Activated T-helper 2 cell treated with anti-CD3 and anti-CD28 coated beads, Interferon-gamma antibody, Interleukin-2, Interleukin-4, amounts not matched to agents 10 μg/mL and 5 μg/mL and 100 μg/mL, durations not matched to agents 14 hours and 24 hours and 36 hours (primary cell): ENCODE measurements at places on chromosomes 3 and 15. TPM values are rescaled to one million over a fixed set of nuclear protein-coding genes. Genes with fewer than 3 reads are reported as not detected.

GRCh38 chr3:38828681-38829080 is 12.7 kb upstream of the SCN10A start:
- no peak for DNase-seq

PAK2 gene
- total RNA-seq: 103 and 107 TPM in 2 replicates

DNA sequence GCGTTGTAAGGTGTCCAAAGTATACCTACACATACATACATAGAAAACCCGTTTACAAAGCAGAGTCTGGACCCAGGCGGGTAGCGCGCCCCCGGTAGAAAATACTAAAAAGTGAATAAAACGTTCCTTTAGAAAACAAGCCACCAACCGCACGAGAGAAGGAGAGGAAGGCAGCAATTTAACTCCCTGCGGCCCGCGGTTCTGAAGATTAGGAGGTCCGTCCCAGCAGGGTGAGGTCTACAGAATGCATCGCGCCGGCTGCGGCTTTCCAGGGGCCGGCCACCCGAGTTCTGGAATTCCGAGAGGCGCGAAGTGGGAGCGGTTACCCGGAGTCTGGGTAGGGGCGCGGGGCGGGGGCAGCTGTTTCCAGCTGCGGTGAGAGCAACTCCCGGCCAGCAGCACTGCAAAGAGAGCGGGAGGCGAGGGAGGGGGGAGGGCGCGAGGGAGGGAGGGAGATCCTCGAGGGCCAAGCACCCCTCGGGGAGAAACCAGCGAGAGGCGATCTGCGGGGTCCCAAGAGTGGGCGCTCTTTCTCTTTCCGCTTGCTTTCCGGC is 318.6 kb downstream of the FGF12 start:
- DNase-seq: no peak

DNA sequence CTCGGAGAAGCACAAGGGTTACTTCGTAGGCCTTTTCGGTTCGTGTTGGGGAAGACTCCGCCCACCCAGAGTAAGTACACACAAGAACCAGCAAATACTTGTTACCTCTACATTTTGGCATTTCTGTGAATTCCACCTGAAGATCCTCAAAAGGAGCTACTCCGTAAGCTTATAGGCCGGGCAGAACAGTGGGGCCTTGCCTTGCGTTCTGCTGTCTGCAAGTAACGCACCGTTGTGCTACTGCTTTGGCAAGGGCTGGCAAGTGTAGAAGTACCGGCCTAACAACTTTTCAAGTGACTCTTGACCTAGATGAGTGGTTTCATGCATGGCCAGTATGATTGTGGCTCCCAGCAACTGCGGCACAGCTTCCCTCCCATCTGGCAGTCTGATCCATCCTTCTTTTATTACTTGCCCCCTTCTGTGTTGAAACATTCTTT is 6.4 kb upstream of the DNAAF4 start:
- no peak for DNase-seq

GRCh38 chr3:78337801-78338211 is 1297.9 kb downstream of the ROBO2 start:
- no peak for DNase-seq

DNA sequence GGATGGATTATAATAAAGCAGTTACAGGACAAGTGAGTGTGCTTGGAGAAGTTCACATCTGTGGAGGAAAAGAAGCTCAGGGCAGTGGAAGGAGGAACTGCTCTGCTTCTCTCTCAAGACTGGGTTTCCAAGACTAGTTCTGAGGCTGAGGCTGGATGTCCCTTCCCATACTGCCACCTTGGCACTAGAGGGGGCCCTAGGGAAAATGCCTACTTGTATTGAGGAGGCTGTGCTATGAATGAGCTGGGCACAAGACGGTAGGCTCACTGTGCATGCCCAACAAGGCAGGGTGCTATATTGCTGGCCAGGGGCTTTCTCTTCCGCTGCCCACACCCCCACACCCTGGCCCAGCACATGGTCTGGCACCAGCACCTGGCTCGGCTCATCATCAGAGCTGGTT is 65.2 kb downstream of the SLCO2A1 start:
- no peak for DNase-seq

DNA sequence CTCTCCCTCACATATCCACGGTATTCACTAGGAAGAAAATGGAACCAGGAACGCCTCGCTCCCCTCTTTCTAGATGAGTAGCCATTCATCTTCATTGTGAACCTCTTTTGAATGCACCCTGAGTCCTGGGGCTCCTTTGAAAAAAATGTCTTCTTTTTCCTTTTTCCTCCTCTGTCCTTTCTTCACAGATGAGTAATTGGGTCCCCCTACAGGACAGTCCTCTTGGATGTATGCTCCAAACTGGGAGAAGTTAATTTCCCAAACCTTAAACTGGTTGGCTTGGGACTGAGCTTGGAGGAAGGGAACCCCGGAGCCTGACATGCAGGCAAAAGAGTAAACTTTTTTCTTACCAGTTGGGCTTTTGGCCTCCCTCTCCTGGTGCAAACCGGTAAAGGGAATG is 108.8 kb downstream of the DPH6 start:
- DNase-seq: no peak

- no peak for DNase-seq
Observed at GRCh38 chr3:55014081-55014480, 86.2 kb upstream of the LRTM1 start.

GRCh38 chr3:183688874-183689273 is 8.7 kb upstream of the YEATS2 start:
- DNase-seq: no peak

DNA sequence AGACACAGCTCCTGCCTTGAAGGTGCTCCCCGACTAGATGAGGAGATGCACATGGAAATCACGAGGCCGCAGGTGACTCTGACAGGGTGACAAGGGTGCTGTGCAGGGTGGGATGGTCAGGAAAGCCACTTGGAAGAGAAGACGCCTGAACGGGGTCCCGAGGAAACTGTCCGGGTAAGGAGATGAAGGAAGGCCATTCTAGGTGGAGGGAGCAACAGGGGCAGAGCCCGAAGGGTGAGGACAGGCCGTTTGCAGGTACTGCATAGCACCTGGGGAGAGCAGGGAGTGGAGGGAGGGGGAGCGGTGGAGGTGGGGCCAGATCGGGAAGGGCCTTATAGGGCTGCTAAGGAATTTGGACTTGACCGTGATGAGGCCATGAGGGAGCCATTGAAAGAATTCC is 105.6 kb upstream of the DLG1 start:
- DNase-seq: no peak

DNA sequence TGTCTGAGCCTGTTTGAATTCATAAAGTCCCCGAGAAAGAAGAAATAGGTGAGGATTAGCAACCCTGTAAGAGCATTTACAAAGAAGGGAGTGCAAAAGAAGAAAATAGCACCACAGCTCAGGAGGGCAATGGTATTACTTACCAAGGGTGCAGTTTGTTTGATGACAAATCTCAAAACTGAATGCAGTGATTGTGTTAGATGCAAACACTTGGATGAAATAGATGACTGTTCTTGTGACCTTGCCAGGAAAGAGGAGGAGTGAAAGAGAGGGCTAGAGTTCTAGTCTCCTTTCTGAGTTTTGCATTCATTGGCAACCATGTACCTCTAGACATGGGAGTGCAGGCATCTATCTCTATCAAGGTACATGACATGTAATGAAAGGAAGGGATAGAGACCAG is 1030.8 kb upstream of the CFAP20DC start:
- no peak for DNase-seq

SNTN gene
- total RNA-seq: not detected in 2 replicates

GRCh38 chr3:177041021-177041729 is 156.1 kb downstream of the TBL1XR1 start:
- no peak for DNase-seq

DNA sequence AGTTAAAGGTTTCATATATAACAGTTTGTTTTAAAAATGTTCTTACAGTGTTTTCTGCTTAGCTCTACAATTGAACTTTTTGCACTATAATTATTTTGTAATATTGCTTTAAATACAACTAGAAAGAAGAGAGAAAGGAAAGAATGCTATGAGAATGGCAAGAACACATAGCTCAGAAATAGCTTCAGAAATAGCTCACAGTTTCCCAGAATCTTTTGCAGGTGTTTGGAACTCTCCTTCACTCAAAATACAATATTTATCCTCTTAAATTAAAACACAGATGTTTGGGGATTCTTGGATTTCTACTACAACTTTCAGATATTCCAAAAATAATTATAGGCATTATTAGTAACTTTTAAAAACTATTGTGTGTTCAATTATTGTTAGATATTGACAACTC is 658.0 kb upstream of the DPPA4 start:
- no peak for DNase-seq

DNA sequence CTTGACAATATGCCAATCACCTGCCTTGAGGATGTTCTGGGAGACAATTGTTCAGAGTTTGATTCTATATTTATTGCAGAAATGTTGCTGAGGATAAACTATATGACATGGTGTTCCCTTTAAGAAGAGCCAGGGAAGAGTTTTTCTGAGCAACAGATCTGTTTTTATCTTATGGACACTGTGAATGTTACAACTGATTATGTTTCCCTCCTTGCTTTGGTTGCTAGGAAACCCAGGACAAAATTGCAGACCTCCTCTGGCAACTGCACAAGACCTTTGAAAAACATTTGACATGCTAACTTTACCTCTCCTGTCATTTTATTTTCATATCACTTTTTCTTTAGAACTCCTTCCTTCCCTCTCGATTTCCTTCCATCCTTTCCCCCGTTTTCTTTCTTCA is 8.2 kb upstream of the TM6SF1 start:
- DNase-seq: no peak

ANKRD34C gene
- total RNA-seq: not detected in 2 replicates

GRCh38 chr3:100041328-100041749 is 73.0 kb downstream of the FILIP1L start:
- DNase-seq: no peak

HYKK gene
- 0.74 and 0.89 TPM in 2 replicates for total RNA-seq

- no peak for DNase-seq
Observed at GRCh38 chr3:50418850-50419249, 59.5 kb upstream of the TMEM115 start.

DNA sequence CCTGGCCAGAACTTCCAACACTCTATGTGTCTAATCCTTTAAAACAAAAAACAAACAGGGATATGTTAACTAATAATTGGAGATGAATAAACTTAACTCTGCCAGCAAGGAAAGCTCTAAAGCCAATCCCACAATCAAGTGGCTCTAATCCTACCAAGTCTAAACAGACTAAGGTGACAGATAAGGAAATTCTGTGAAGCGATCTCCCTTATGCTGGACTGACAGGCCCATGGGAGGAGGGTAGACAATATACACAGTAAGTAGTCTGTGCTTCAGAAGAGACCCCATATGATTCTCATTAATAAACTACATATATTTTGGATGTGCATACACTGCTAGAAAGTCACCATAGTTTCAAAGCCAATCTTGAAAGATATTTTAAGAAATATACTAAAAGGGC is 10.1 kb downstream of the VPS13C start:
- DNase-seq: no peak

GRCh38 chr15:62938825-62939224 is 103.7 kb upstream of the TPM1 start:
- DNase-seq: no peak

GRCh38 chr3:138443521-138444503 is 9.4 kb downstream of the ESYT3 start:
- no peak for DNase-seq

DNA sequence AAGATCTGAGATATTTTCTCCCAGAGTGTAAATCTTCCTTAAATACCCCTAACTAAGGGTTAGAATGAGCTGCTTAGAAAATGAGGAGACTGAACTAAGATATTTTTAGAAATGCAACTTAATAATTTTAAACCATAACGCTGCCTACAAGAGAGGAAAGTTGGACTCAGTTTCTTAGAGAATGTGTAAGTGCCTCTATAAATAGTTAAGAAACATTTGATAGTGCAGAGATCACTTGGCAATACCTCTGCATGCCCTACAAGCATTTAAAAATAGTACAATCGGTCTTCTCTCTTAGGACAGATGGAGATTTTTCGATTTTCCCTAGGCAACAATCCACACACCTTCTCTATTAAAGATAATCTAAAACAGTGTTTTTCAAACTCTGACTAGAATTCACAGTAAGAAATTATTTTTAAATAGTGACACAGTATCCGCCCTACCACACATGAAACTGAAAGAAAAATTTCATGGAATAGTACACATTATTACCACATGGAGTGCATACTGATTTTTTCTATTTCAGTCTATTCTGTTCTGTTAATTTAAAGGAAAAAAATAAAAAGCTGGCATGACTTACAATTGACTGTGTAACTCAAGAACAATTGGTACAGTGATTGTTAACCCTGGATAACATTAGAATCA is 83.2 kb downstream of the GADL1 start:
- DNase-seq: no peak

DNA sequence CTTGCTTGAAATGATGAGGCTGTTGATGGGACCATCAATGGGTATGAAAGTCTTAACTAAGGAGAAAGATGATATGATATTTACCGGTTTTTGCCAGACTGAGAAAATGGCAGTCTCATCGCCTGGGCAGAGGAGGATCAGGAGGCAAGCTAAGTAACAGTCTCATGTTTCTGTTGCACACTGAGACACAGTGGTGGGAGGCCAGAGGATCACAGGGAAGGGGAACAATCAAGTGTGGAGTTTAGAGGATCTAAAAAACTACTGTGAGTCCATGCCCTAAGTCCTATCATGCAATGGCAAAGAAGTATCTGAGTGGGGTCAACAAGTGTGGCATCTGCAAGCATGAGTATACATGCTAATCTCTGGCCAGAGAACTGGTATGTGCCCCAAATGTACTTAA is 62.2 kb downstream of the SUMF1 start:
- no peak for DNase-seq

PIF1 gene
- total RNA-seq: 28.1 and 29.2 TPM in 2 replicates

GRCh38 chr3:194376241-194376560 is 6.7 kb upstream of the LRRC15 start:
- DNase-seq: no peak

GRCh38 chr15:67849538-67849937 is 9.7 kb upstream of the RNU6-1 start:
- DNase-seq: no peak

- no peak for DNase-seq
Observed at GRCh38 chr3:27758083-27758482, 36.0 kb upstream of the EOMES start.

DNA sequence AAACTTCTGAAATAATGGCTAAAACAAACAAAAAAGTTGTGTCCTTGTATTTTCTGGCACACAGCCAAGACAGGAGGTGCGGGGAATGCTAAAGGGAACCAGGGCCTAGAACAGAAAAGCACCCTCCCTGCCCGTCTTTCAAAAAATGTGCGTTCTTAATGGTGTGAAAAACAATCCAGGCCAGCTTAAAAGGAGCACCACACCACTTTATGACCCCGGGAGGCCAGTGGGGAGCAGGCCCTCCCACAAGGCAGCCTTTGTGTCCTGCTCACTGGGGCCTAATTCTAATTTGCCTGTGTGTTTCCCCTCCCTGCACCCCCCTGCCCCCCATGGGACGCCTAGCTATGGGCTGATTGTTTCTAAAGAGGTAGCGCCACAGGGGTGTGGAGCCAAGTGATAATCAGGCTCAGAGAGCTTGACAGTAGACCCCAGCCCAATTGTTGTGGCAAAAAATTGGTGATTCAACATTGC is 181.4 kb downstream of the GREM1 start:
- no peak for DNase-seq

ALDH1A3 gene
- total RNA-seq: not detected in 2 replicates

- DNase-seq: no peak
Observed at GRCh38 chr3:11637901-11638458, 5.7 kb downstream of the VGLL4 start.
